ENCODE measurements at places on chromosomes 1 and 21. TPM values are rescaled to one million over a fixed set of nuclear protein-coding genes. Genes with fewer than 3 reads are reported as not detected.
A peak's percentile ranks its signal among the peaks of the same experiment; 100 is the strongest.

The DMRTA2 gene
- total RNA-seq = not detected

The CACNA1S gene
- total RNA-seq = not detected

The TMEM200B gene
- total RNA-seq = 24.6 TPM

The WDR64 gene
- not detected for total RNA-seq

GRCh38 chr1:174942547-174943255, 57.0 kb upstream of the CACYBP start:
- no peak for DNase-seq

DNA sequence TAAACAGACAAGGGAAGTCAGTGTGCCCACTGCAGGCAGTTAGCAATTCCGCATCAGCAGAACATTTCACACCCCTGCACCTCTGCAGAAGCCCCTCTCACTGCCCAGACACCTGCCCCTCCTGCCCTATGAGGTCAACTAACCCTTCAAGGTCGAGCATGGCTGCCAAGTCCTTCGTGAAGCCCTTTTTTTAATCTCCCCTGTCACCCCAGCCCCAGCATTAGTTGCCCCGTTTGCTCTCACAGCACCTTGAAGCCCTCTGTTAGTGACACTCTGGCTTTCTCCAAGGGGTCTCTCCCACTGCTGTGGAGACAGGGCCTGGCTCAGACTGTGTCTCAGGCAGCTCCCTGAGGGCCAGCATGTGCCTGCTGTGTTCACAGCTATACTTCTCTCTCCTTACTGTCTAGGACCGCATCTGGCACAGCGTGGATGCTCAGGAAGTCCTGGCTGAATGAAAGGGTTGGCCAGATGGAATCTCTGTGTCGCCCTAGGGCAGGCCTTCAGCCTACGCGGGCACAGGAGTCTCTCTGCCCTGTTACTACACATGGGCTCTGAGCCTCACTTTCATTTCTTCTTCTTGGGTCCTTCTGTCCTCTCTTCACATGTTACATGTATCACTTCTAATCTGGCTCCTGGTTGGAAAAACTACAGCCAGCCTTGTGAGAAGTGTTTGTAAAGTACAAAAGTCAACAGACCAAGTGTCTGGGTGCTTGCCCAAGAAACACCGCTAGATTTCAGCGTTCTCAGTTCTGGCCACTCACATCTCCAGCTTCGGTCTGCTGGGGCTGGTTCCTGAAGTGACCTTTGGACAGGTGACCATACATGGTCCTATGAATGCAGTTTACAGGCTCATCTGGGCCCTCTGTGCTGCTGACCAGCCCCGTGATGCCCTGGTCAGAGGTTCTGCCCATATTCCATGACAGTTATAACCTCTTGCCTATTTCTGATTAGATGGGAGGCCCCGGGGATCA, 19.7 kb downstream of the SLC2A1 start:
- DNase-seq = peak; percentile 48

- DNase-seq = no peak
Observed at GRCh38 chr1:201714542-201715329, 114.2 kb upstream of the IPO9 start.

- peak; percentile 39 for DNase-seq
Observed at GRCh38 chr1:226424221-226425003, 16.5 kb upstream of the PARP1 start.

DNA sequence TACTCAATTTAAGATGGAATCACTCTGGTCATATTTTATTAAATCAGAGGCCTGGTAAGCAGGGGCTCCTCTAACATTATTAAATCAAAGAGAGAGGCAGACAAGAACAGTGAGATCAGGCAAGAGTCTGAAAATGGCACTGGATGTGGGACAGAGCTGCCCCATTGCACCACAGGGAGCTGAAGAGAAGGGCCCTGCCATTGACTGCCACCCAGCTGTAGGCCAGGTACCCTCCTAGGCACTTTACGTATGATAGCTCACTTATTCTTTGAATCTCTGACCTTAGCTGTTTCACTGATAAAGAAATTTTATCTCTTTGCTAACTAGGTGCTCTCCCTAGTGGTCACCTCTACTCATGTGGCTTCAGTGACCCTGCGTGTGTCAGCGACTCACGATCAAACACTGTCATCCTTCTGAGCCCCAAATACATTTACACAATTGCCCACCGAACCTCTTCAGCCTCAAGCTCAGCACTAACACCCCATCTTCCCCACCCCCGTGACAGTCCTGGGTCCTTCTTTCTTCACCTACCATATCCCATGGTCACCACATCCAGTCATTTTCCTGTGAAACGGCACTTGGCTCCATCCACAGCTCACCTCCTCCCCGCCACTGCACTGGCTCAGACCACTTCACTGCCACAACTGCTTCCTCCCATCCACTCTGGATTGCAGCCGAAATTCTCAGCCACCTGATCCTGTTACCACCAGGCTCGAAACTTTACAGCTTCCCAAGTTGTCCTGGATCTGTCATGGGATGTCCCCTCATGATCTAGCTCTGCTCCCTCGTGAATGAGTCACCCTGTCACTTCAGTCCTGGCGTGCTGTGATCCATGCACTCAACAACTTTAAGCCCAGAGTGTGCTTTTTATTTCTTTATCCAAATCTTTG, 97.3 kb upstream of the SYT6 start:
- DNase-seq = no peak

DNA sequence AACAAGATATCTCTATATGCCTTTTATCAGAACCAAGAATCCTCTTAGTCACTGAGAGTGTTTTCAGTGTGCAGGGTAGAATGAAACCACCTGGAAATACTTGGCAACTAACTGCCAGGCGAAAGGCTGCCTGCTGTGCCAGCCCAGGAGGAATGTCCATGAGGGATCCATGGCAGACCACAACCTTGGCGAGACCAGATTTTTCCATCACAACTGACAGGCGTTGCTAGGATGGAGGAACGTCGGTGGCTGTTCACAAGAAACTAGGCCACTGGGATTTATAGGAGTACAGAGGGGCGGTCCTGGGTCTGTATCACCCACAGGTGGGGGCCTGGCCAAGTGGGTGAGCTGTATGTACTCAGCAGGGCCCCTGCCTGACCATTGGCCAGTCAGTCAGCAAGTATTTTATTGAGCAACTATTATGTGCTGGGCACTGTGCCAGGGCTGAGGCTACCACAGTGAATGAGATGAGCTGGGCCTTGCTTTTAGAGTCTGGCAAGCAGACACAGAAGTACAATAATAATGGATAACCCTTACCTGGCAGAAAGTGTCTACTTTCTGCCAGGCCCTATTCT, 199.4 kb downstream of the FOXD2 start:
- DNase-seq = no peak

DNA sequence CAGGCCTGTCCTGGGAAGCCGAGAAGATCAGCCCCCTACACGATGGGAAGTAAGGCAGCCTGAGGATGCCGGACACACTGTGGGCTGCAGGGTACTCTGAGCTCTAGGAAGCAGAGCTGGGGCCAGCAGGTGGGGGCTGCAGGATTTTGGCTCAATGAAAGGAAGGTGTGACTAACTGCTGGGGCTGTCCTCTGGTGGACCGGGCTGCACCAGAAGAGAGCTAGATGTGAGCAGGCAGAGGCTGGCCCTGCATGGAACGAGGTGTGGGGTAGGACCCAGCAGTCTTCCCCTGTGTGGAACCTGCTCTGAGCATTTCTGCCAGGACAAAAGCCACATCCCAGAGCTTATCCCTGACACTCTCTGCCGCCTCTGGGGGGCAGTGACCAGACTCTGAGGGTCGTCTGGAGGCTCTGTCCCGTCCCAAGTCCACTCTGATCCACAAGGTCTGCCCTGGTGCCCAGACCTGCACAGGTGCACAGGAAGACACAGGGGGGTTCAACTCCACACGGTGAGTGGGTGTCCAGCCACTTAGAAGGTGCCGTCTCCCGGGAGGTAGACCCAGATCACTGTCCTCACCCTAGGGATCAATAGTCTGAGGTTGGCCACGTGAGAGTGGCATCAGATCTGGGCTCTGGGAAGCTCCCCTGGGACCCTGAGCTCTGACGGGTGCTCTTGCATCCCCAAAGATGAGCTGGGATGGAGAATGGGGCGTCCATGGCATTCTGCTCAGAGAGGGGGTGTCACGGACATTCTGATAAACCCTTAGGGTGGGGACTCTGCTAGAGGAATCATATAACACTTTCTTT, 187.6 kb upstream of the VAMP3 start:
- peak; percentile 45 for DNase-seq

Measured in sciatic nerve (tissue), 2 donors.